ENCODE measurements at places on chromosomes 6 and 20.
A peak's percentile ranks its signal among the peaks of the same experiment; 100 is the strongest.

- peak; percentile 46 for DNase-seq
Measured at GRCh38 chr6:42532038-42532669, 31.7 kb upstream of the UBR2 start.

DNA sequence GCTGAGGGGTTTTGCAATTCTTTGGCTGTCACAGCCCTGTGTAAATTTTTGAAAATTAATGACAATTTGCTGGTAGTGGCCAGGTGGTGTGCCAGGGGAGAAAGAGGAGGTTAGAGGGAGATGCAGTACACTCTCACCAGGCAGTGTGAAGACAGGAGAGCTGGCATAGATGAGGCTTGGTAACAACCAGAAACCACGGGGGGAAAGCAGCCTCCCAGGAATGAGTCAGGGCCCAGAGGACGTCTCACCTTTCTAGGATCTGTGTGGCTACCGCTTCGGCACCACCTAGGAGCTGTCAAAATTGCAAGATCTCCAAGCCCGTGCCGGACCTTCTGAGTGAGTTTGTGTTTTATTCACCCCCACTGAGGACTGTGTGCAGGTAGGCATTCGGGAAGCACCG is 171.4 kb downstream of the PACRG start:
- no peak for DNase-seq

DNA sequence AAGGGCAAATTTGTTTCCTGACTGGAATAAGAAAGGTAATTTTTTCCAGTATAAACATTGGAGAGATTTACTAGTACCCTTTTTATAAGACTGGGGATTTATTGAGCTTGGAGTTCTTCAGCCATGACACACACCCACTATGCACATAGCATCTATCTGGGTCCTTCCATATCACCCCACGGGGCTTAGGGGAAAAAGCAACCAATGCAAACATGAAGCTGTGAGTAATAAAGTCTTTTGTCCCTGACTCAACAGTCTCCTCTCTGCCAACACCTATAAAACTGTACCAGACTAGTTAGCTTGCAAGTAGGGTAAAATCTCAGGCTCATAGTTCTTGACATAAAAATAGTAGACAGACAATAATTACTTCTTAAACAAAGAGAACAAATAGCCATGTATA is 23.4 kb downstream of the COL21A1 start:
- DNase-seq = no peak

GRCh38 chr6:48111575-48111974 is 578 bp upstream of the PTCHD4 start:
- DNase-seq = no peak

- no peak for DNase-seq
Measured at GRCh38 chr20:16703570-16703969, 26.3 kb upstream of the SNRPB2 start.

DNA sequence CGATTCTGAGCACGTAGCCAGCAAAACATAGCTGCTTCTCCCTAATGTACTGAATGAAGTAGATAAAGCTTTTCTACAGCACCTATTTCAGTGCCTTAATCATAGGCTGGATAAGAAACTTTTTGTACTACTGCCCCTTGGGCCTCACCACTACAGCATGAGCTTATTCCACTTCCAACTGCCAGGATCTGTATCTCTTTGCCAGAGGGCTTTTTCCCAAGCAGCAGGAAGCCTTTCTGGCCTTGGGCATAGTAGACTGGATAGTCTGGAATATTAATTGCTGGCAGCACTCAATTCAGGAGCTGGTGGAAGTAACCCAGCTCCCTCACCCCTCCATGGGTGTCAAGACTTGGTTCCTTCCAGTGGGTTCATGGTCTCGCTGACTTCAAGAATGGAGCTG is 43.6 kb downstream of the ANKEF1 start:
- no peak for DNase-seq

DNA sequence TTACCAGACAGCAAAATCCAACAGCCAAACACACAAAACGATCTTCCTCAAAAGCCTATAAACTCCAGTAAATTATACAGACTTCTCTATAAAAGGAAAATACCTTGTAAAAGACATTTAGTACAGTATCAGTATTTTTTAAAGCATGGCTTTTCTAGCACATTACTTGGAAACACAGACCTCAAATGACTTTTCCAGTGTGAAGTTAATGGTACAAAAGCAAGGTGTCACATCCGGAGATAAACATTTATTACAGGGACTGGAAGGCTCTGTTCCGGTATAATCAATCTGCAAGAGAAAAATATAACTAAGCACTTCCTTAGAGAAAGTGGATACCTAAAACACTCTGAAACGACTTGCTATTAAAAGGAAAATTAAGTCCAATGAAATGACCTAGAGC is 17.1 kb downstream of the TMEM30A start:
- no peak for DNase-seq
